ENCODE measurements at places on chromosomes 12 and 14.

GRCh38 chr14:50260511-50260910 lies 29.1 kb upstream of the SOS2 start:
- H3K27me3 ChIP-seq, result no peaks in the 10 kb centered on the region
- no peak overlapping the region for H3K4me3 ChIP-seq
- peaks cover 2% of the 10 kb centered on the region for H3K4me1 ChIP-seq

GRCh38 chr14:95774265-95775160 lies 60.6 kb upstream of the TCL1A start:
- H3K36me3 ChIP-seq, result no peaks in the 10 kb centered on the region
- no peak overlapping the region for H3K4me3 ChIP-seq
- H3K27me3 ChIP-seq, result peaks cover 16% of the 10 kb centered on the region
- no peak overlapping the region for H3K27ac ChIP-seq
- peak; percentile 55 for DNase-seq
- H3K4me1 ChIP-seq, result peaks cover 2% of the 10 kb centered on the region

DNA sequence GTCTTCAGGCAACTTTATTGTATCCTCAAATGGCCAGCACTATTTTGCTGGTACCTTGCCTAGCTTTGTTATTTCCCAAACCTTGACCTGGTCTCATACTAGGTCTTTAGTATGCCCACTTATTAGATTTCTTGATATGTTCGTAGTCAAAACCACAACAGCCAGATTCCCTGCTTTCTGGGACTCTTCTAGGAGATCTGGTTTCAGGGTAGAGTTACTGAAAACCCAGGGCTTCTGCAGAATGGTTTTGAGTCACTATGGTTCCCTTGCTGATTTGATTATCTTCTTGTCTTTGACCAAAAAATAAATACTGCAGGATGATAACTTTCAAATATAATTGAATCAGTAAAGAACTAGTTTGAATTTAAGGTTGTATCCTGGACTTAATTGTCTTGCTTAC lies 211.2 kb downstream of the FUT8 start:
- peaks cover 38% of the 10 kb centered on the region for H3K36me3 ChIP-seq

- no peak overlapping the region for H3K27ac ChIP-seq
- no peaks in the 10 kb centered on the region for H3K4me1 ChIP-seq
- no peak for DNase-seq
- H3K36me3 ChIP-seq, result no peaks in the 10 kb centered on the region
- H3K27me3 ChIP-seq, result peaks cover 20% of the 10 kb centered on the region
Measured at GRCh38 chr12:30952015-30952414, 25.5 kb downstream of the TSPAN11 start.

- no peak overlapping the region for H3K27ac ChIP-seq
- no peak for DNase-seq
- H3K36me3 ChIP-seq, result no peaks in the 10 kb centered on the region
- H3K4me1 ChIP-seq, result no peaks in the 10 kb centered on the region
- peaks cover 8% of the 10 kb centered on the region for H3K27me3 ChIP-seq
- no peak overlapping the region for H3K4me3 ChIP-seq
Measured at GRCh38 chr14:71834284-71835204, 97.7 kb upstream of the RGS6 start.

DNA sequence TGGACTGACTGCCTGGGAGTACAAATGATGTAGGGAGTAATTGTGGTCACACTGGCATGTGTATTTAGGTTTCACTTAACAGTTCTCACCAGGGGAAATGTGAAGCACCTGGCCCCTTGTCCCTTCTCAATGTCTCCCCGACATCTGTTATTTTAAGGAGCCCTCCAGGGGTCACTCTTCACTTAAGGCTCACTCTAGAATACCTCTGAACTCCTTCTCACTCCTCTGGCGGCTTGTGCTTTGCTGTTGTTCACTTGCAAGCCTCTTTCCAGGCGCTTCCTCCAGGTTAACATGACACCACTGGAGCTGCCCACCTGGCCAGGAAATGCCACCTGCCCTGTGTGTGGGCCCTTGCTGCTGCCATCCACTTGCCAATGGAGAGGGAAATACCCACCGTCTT lies 56.5 kb upstream of the GZMB start:
- H3K4me1 ChIP-seq, result peaks cover 21% of the 10 kb centered on the region
- H3K27me3 ChIP-seq, result no peaks in the 10 kb centered on the region
- H3K27ac ChIP-seq, result no peak overlapping the region
- DNase-seq, result no peak
- H3K4me3 ChIP-seq, result no peak overlapping the region
- H3K36me3 ChIP-seq, result no peaks in the 10 kb centered on the region

GRCh38 chr12:119835068-119835467 lies 42.1 kb downstream of the CIT start:
- H3K36me3 ChIP-seq, result peaks cover 7% of the 10 kb centered on the region
- no peaks in the 10 kb centered on the region for H3K27me3 ChIP-seq

GRCh38 chr14:56902385-56902784 lies 92.1 kb upstream of the OTX2 start:
- H3K4me3 ChIP-seq, result no peak overlapping the region
- H3K4me1 ChIP-seq, result no peaks in the 10 kb centered on the region
- H3K36me3 ChIP-seq, result no peaks in the 10 kb centered on the region

- H3K27me3 ChIP-seq, result no peaks in the 10 kb centered on the region
- no peaks in the 10 kb centered on the region for H3K36me3 ChIP-seq
- no peak overlapping the region for H3K4me3 ChIP-seq
- H3K4me1 ChIP-seq, result no peaks in the 10 kb centered on the region
Measured at GRCh38 chr14:70697701-70698100, 56.0 kb downstream of the TTC9 start.

- H3K27me3 ChIP-seq, result no peaks in the 10 kb centered on the region
- no peak overlapping the region for H3K4me3 ChIP-seq
- H3K4me1 ChIP-seq, result no peaks in the 10 kb centered on the region
- no peak for DNase-seq
- no peaks in the 10 kb centered on the region for H3K36me3 ChIP-seq
Measured at GRCh38 chr12:77133566-77133965, 68.2 kb upstream of the E2F7 start.

GRCh38 chr12:1533602-1534304 lies 60.6 kb downstream of the FBXL14 start:
- no peak overlapping the region for H3K27ac ChIP-seq
- H3K4me1 ChIP-seq, result peaks cover 37% of the 10 kb centered on the region
- peaks cover 74% of the 10 kb centered on the region for H3K27me3 ChIP-seq
- H3K4me3 ChIP-seq, result peak overlapping the region; percentile 64
- no peaks in the 10 kb centered on the region for H3K36me3 ChIP-seq

DNA sequence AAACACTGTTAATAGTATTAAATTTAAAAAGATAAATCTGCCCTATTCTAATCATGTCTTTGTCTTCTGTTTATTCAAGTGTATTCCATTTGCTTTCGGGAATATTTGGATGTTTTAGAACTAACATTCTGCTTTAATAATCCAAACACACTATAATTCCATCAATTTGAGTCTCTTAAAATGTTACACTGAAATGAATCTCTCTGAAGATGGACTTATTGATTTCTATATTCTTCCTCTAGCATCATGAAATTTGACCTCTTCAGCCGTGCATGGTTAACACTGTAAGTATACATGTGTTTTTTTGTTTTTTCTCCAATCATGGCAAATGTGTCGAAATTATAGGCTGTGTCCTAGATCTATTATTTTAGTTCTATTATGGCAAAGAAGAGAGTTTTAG lies 339.2 kb downstream of the ACSS3 start:
- no peak overlapping the region for H3K27ac ChIP-seq
- H3K36me3 ChIP-seq, result no peaks in the 10 kb centered on the region
- DNase-seq, result no peak
- no peaks in the 10 kb centered on the region for H3K4me1 ChIP-seq
- no peak overlapping the region for H3K4me3 ChIP-seq

- no peaks in the 10 kb centered on the region for H3K36me3 ChIP-seq
- no peak overlapping the region for H3K27ac ChIP-seq
- no peaks in the 10 kb centered on the region for H3K4me1 ChIP-seq
- no peak overlapping the region for H3K4me3 ChIP-seq
- H3K27me3 ChIP-seq, result no peaks in the 10 kb centered on the region
Measured at GRCh38 chr12:78886719-78887407, 22.3 kb downstream of the SYT1 start.

GRCh38 chr14:23433457-23433856 lies 2.0 kb downstream of the MYH7 start:
- H3K36me3 ChIP-seq, result no peaks in the 10 kb centered on the region
- no peaks in the 10 kb centered on the region for H3K4me1 ChIP-seq
- no peak overlapping the region for H3K27ac ChIP-seq
- H3K4me3 ChIP-seq, result no peak overlapping the region
- peak; percentile 18 for DNase-seq

DNA sequence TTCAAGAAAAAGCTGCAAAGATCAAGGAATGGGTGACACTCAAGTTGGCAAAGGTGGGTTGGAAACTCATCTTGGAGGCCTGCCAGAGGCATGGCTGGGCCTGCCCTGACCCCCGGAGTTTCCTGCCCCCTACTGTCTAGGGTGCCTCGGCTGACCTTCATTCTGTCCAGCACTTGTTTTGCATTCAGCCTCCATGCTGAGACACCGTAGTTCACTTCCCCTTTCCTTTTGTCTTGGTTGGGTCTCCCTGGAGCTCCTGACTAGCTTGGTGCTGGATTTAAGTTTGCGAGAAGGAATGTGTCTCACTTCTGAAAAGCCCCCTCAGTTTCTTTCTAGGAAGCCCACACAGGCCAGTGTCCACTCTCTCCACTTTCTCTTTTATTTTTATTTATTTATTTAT lies 26.5 kb downstream of the PLEKHH1 start:
- DNase-seq, result no peak
- no peaks in the 10 kb centered on the region for H3K27me3 ChIP-seq
- no peak overlapping the region for H3K4me3 ChIP-seq
- H3K4me1 ChIP-seq, result no peaks in the 10 kb centered on the region
- no peak overlapping the region for H3K27ac ChIP-seq
- no peaks in the 10 kb centered on the region for H3K36me3 ChIP-seq

GRCh38 chr12:110141389-110141788 lies 17.2 kb downstream of the IFT81 start:
- no peak overlapping the region for H3K27ac ChIP-seq
- no peaks in the 10 kb centered on the region for H3K36me3 ChIP-seq
- H3K4me1 ChIP-seq, result no peaks in the 10 kb centered on the region
- H3K4me3 ChIP-seq, result no peak overlapping the region

DNA sequence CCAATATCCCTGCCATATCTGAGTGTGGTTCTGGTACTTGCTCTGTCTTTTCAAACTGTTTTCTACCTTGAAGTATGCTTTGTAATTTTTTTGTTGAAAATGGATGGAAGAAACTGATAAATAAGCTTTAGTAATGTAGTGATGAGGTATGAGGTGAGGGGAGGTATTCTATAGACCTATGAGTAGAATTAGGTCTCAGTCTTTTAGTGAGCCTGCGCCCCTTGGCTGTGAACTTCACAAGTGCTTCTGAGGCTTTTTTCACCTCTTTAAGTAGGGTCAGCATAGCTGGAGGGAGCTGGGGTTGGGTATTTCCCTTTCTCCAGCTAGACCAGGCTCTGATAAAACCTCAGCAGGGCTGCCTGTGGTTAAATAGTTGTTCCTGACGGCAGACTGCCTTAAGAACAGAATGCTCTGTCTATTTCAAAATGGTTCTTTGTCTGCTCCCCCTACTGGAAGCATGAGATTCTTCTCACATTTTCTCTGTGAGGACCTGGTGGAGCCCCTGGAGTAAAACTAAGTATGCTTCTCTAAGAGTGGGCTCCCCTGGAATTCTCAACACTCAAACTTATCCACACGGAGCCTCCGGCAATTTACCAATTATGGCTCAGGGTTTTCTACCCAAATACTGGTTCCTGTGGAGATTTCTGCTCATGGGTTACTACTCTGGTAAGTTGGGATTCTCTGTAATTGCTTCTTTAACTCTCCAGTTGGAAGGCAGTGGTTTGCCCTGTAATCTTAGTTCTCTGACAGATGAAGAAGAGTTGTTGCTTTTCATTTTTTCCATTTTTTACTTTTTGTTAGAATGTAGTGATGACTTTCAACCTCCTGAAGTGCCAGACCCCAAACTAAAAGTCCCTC lies 13.1 kb downstream of the KRT5 start:
- H3K4me3 ChIP-seq, result no peak overlapping the region
- H3K4me1 ChIP-seq, result no peaks in the 10 kb centered on the region
- H3K27ac ChIP-seq, result no peak overlapping the region

DNA sequence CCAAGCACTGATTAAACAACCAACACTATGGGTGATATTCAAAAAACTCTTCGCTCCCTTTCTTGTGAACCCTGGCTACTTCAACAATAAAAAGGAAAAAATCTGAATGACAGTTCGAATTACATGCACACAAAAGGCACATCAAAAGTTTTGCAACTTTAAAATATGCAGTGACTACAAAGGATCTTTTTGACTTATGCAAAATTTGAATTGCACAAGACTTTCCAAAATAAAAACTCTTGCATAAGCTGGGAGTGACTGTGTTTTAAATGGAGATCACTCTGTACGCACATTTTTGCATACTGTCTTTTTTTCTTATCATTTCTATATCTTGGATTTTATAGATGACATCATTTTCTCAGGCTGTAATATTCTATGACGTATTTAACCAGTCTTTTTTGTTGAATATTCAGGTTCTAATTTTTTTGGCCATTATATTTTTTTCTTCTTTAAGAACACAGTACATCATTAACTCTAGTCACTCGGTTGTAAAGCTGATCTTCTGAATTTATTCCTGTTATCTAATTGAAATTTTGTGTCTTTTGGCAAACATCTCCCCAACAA lies 667.6 kb upstream of the TBX3 start:
- H3K4me3 ChIP-seq, result no peak overlapping the region
- H3K27me3 ChIP-seq, result no peaks in the 10 kb centered on the region
- no peak overlapping the region for H3K27ac ChIP-seq

GRCh38 chr12:104219908-104220404 lies 4.4 kb downstream of the TXNRD1 start:
- no peaks in the 10 kb centered on the region for H3K27me3 ChIP-seq
- H3K36me3 ChIP-seq, result no peaks in the 10 kb centered on the region
- H3K4me1 ChIP-seq, result peaks cover 57% of the 10 kb centered on the region
- peak overlapping the region; percentile 88 for H3K27ac ChIP-seq

DNA sequence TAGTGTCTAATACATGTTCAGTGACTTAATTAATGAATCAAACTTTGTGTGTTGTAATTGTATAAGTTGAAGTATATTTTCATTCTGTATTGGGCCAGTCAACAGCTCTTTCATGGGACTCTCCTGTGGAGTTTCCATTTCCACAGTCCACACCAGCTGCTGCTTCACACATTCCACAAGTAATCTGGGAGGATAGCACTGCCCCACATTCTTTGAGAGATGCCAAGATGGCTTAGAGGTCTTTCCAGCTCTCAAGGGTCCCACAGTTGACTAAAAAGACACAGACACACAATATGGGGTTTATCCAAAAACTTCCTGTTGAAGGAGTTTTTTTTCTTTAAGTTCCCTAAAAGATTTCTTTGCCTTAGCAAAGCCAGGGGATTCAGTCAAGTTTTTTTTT lies 408.3 kb downstream of the AACS start:
- no peaks in the 10 kb centered on the region for H3K36me3 ChIP-seq

GRCh38 chr12:19002216-19002615 lies 127.3 kb upstream of the PLEKHA5 start:
- H3K27ac ChIP-seq, result no peak overlapping the region
- no peaks in the 10 kb centered on the region for H3K36me3 ChIP-seq
- H3K4me3 ChIP-seq, result no peak overlapping the region

DNA sequence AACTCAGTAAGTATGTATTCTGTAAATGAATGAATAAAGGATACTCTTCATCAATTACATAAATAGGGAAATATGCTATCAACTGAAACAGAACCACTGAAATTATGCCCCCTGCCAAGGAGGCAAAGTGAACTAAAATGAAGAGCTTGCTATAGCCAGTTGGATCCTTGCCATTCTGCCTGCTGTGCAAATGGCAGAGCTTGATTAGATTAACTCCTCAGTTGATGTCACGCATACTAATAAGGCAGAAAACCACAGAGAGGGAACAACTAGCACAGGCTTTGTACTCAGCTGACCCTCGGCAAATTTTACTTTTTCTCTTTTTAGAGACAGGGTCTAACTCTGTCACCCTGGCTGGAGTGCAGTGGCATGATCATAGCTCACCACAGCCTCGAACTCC lies 36.7 kb upstream of the FERMT2 start:
- H3K4me3 ChIP-seq, result no peak overlapping the region
- no peaks in the 10 kb centered on the region for H3K36me3 ChIP-seq
- no peak overlapping the region for H3K27ac ChIP-seq
- no peaks in the 10 kb centered on the region for H3K4me1 ChIP-seq
- H3K27me3 ChIP-seq, result no peaks in the 10 kb centered on the region
